Skin of body (tissue), 3 donors: ENCODE measurements at places on chromosomes 11 and 22. TPM values are rescaled to one million over a fixed set of nuclear protein-coding genes. Genes with fewer than 3 reads are reported as not detected.

Gene VSIG2
- 0.20 TPM for total RNA-seq

Gene APLNR
- 31.2 TPM for total RNA-seq

Gene FAM83F
- 4.3 TPM for total RNA-seq

Gene XRRA1
- 8.0 TPM for total RNA-seq

Gene HEPHL1
- 4.9 TPM for total RNA-seq

Gene LTO1
- 11.6 TPM for total RNA-seq

Gene LRRC75B
- 6.2 TPM for total RNA-seq

Gene RASD2
- 0.30 TPM for total RNA-seq

Gene SHISA8
- not detected for total RNA-seq

Gene TMEM223
- 9.3 TPM for total RNA-seq

Gene CDCA5
- 4.1 TPM for total RNA-seq

Gene C22orf15
- total RNA-seq, result 0.30 TPM
